SJSA1 (cell line): ENCODE measurements at places on chromosomes 13 and 19.

DNA sequence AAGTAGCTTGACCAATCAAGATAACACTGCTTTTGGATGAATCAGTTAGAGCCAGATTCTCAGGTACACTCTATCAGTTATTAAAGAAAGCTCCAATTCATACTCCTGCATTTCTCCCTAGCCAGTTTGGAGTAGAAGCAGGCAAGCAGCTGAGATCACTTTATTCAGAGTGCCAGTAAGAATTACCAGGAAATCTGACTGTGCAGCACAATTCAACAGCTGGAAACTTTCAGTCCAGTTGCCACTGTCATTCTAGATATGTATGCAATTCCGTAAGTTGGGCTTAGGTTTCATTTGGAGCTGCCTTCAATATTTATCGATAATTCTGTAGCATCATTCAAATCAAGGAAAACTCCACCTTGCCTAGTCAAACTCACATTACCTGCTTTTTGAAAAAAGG lies 2625.6 kb upstream of the PCDH20 start:
- H3K27me3 ChIP-seq: no peaks in the 10 kb centered on the region; the same call in 1 of the 2 replicates
- no peak for DNase-seq
- no peaks in the 10 kb centered on the region for H3K36me3 ChIP-seq
- H3K4me1 ChIP-seq: no peaks in the 10 kb centered on the region
- no peak overlapping the region for H3K27ac ChIP-seq
- H3K4me3 ChIP-seq: no peak overlapping the region

GRCh38 chr13:44884076-44884729 lies 105.1 kb downstream of the NUFIP1 start:
- no peaks in the 10 kb centered on the region for H3K27me3 ChIP-seq
- no peaks in the 10 kb centered on the region for H3K36me3 ChIP-seq
- no peak overlapping the region for H3K4me3 ChIP-seq
- peaks cover 14% of the 10 kb centered on the region for H3K4me1 ChIP-seq
- peak overlapping the region; percentile 41 for H3K27ac ChIP-seq

- peaks cover 19% of the 10 kb centered on the region for H3K4me1 ChIP-seq
- H3K36me3 ChIP-seq: no peaks in the 10 kb centered on the region
- H3K27ac ChIP-seq: no peak overlapping the region
- no peak for DNase-seq
- no peaks in the 10 kb centered on the region for H3K27me3 ChIP-seq
Measured at GRCh38 chr19:45166723-45167252, 6.0 kb upstream of the NKPD1 start.

DNA sequence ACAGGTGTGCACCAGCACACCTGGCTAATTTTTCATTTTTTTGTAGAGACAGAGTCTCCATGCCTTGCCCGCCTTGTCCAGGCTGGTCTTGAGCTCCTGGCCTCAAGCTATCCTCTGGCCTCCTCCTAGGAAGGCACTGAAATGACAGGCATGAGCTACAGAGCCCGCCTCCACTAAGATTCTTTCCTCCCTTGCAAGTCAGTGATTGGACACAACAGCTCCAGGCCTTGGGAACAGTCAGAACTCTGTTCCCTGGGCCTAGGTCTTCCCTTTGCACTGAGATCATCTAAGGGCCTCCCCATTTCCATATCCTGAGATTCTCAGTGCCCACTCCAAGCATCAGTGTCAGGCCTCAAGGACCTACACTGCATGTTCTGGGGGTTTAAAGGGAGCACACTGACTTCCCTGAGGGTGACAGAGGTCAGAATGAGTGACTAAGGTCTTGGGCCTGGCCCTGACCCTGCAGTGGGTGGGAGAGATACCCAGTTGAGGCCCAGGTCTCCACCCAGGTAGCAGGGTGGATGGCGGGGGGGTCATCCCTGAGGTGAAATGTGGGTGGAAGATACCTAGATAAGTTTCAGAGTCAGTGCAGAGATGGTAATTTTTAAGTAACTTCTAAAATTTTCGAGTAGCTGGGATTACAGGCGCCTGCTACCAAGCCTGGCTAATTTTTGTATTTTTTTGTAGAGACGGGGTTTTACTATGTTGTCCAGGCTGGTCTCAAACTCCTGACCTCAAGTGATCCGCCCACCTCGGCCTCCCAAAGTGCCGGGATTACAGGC lies 17.3 kb upstream of the ERCC1 start:
- no peak overlapping the region for H3K4me3 ChIP-seq
- H3K27me3 ChIP-seq: no peaks in the 10 kb centered on the region
- no peak overlapping the region for H3K27ac ChIP-seq
- H3K36me3 ChIP-seq: no peaks in the 10 kb centered on the region

DNA sequence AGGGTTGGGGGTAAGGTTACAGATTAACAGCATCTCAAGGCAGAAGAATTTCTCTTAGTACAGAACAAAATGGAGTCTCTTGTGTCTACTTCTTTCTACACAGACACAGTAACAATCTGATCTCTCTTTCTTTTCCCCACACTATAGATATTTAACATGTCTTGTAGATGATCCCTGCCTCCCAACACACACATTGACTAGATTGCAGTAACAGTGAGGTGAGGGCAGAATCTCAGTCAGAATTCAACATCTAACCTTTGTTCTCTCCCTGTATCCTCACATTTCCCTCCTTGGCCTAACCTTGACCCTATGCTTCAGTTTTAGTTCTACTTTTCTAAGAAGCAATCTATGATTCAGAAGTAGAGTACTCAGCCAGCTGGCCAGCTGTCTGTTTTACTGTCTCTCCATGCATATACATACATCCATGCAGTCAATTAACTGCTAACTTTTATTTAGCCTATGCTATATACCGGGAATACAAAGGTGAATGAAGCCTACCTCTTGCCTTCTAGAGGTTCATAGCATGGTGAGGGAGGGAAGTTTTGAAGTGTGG lies 18.1 kb downstream of the DNAJC15 start:
- H3K4me1 ChIP-seq: peaks cover 19% of the 10 kb centered on the region
- no peak overlapping the region for H3K4me3 ChIP-seq
- no peaks in the 10 kb centered on the region for H3K27me3 ChIP-seq

DNA sequence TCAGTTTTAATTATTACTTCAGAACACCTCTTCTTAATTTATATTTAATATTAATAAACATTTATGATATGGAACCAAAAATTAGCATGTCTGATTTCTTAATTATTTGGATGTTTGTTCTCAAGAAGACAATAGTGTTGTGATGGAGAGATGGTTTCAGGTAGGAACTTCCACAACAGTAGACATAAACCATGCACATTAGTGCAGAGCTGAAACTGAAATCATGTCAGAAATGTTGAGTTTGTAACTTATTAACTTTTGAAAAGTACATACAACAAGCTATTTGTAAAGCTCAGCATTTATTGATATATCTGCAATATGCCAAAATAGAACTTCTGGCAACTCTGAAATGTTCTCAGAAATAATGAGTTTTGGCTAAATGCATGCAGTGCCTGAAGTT lies 11.8 kb upstream of the EDNRB start:
- H3K4me1 ChIP-seq: peaks cover 2% of the 10 kb centered on the region; the same call in 1 of the 2 replicates
- no peaks in the 10 kb centered on the region for H3K36me3 ChIP-seq
- H3K27me3 ChIP-seq: peaks cover 16% of the 10 kb centered on the region
- H3K4me3 ChIP-seq: no peak overlapping the region
- no peak for DNase-seq

- DNase-seq: no peak
- H3K27me3 ChIP-seq: no peaks in the 10 kb centered on the region
- no peaks in the 10 kb centered on the region for H3K4me1 ChIP-seq
- no peaks in the 10 kb centered on the region for H3K36me3 ChIP-seq
- no peak overlapping the region for H3K4me3 ChIP-seq
Measured at GRCh38 chr13:71499235-71499634, 367.8 kb downstream of the DACH1 start.

- peaks cover 38% of the 10 kb centered on the region for H3K36me3 ChIP-seq
- DNase-seq: no peak
- H3K4me1 ChIP-seq: peaks cover 44% of the 10 kb centered on the region
- H3K27ac ChIP-seq: no peak overlapping the region
- no peak overlapping the region for H3K4me3 ChIP-seq
Measured at GRCh38 chr13:100634696-100635095, 39.9 kb downstream of the TMTC4 start.

DNA sequence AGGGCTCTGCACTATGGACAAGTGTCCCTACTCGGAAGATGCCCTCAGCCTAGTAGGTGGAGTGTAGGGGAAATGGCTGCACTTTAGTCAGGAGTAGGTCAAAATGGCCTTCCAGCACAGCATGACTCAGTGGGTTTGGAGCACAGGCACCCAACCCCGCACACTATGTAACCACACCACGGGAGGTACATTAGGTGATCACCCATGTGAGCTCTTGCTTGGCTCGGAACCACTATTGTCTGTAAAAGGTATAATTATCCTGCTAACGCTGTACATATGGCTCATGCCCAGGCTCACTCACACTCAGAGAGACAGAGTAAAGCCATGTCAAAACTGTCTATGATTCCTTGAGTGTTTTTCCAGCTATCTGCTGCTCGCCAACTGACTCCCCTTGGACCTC lies 156.9 kb upstream of the DACH1 start:
- no peak overlapping the region for H3K27ac ChIP-seq
- no peaks in the 10 kb centered on the region for H3K4me1 ChIP-seq
- H3K4me3 ChIP-seq: no peak overlapping the region
- no peak for DNase-seq

- no peak overlapping the region for H3K4me3 ChIP-seq
- no peaks in the 10 kb centered on the region for H3K36me3 ChIP-seq
- DNase-seq: no peak
- no peak overlapping the region for H3K27ac ChIP-seq
- H3K27me3 ChIP-seq: no peaks in the 10 kb centered on the region
- H3K4me1 ChIP-seq: no peaks in the 10 kb centered on the region
Measured at GRCh38 chr19:29514525-29515232, 11.1 kb upstream of the VSTM2B start.

DNA sequence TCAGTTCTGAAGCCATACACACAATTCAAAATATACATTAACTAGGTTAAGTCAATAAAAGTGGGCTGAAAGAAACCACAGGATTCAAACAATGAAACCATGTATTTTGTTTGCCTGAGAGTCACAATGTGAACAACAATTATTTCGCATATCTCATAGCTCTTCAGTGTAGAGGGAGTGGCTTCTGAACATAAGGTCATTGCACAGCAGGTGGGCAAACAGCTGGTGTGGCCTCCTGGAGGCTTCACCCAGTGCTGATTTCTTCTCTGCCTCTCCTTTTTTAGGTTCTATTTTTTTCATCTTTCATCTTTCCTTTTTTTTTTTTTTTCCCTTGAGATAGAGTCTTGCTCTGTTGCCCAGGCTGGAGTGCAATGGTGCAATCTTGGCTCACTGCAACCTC lies 40.4 kb upstream of the ZNF254 start:
- no peak overlapping the region for H3K27ac ChIP-seq
- H3K4me1 ChIP-seq: no peaks in the 10 kb centered on the region
- DNase-seq: no peak
- no peak overlapping the region for H3K4me3 ChIP-seq
- H3K27me3 ChIP-seq: no peaks in the 10 kb centered on the region
- H3K36me3 ChIP-seq: peaks cover 59% of the 10 kb centered on the region

DNA sequence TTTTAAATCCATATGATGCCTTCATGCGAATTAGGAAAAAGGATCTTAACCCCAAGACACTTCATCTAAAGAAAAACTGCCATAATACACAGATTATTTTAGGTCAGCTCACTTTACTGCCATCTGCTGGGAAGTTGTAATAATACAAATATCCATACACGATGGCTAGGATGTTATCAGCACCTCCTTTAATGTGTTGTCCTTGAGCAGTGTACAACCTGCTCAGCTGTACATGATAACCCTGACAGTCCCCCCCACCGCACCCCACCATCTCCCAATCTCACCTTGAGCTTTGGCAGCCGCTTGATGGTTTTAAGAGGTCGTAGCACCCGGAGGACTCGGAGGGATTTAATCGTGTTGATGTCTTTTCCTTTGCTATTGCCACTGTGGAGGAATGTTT lies 112.2 kb downstream of the IER2 start:
- peaks cover 17% of the 10 kb centered on the region for H3K27me3 ChIP-seq
- no peak overlapping the region for H3K27ac ChIP-seq
- H3K4me3 ChIP-seq: no peak overlapping the region
- DNase-seq: no peak
- peaks cover 7% of the 10 kb centered on the region for H3K4me1 ChIP-seq
